ENCODE measurements at places on chromosomes 11 and 22.

GRCh38 chr11:62902932-62903331 is 18.2 kb downstream of the CHRM1 start:
- no peak for DNase-seq

- no peak for DNase-seq
Measured at GRCh38 chr11:14974515-14975251, 2.5 kb upstream of the CALCA start.

DNA sequence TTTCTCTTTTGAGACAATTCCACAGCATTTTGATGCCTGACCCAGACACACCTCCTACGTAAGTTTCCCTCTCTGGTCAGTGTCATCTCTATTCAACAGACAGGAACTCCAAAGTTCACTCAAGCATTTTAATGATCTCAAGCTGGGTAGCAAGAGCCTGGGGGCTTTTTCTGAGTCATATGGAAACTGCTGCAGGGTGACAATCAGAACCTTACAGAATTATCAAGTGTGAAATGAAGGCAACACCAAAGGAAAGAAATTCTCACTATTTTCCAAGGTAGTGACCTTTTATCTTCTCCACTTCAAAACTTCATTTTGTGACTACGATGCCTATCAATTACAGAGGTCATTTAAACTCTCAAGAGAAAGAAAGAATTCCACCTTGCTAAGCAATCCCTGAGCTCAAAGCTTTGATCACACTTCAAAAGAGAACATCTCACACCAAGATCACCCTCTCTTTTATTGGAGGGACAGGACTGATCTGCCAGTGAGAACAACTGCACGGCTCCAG is 229.0 kb upstream of the ZC3H12C start:
- no peak for DNase-seq

- no peak for DNase-seq
Measured at GRCh38 chr22:20424932-20425565, 12.6 kb downstream of the SCARF2 start.

DNA sequence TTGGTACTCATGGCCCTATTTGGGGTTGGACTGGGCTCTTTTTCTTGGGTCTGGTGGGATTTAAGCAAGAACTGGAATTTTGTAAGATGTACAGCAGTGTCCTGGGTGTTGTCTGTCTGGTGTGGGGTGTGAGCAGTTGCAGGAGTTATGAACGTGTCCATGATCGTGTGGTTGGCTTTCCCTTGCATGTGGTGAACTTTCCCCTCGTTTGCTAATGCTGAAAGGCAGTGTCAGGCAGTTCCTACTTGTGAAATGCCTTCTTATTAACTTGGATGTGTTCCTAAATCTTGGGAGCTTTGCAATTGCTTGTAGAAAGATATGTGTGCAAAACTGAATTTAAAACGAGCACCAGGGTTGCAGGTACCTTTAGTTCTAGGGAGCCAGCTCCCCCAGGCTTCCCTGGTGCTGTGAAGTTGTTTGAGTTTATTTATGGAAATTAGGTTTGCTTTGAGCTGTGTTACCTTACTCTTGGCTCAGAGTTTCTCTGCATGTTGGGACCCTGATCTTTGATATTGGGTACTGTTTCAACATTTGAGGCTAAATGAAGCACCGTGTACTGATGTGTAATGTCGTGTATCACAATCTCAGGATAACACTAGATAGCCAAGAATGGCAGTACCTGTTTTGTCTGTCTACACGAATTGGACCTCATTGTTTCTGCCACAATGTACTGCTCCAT is 35.8 kb upstream of the HSD17B12 start:
- no peak for DNase-seq

DNA sequence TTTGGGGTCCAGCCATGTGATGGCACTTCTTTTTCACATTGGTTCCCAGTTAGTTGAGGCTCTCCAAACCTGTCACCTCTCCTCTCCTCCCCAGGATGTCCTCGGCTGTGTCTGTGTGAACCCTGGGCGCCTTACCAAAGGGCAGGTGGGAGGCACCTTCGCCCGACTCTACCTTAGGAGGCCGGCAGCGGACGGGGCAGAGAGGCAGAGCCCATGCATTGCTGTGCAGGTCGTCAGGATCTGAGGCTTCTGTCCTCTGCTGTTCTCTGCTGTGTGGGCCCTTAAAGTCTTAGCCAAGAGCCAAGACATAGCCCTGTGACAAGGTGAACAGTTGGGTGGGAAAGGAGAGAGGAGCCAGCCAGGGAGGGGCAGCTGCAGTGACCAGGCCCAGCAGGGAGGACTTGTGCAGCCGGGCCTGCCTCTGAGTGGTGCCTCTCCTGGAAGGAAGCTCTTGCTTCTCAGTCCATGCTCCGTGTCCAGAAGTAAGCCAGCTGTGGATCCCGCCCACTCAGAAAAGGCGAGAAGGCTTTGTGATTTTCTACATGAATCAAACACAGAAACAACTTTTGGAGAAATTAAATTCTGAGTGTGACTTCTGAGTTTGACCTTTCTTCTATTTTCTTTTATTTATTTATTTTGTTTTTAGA is 17.5 kb upstream of the CDC42EP2 start:
- no peak for DNase-seq

DNA sequence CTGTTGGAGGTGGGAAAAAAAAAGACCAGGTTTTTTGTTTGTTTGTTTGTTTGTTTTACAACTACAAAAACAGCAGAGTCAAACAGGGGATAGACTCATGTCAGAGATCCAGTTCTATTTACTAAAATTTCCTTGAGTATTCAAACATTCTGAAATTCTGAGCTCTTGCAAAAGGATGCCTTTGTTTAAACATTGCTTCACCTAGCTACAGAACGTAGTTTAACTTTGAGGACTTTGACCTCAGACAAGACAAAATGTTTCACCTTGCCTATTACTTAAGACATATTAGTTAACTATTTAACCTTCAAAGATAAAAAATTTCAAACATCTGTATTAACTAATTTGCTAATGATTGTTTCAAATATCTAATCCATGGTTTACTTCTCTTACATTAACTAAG is 36.1 kb upstream of the GLYATL2 start:
- DNase-seq, result no peak

DNA sequence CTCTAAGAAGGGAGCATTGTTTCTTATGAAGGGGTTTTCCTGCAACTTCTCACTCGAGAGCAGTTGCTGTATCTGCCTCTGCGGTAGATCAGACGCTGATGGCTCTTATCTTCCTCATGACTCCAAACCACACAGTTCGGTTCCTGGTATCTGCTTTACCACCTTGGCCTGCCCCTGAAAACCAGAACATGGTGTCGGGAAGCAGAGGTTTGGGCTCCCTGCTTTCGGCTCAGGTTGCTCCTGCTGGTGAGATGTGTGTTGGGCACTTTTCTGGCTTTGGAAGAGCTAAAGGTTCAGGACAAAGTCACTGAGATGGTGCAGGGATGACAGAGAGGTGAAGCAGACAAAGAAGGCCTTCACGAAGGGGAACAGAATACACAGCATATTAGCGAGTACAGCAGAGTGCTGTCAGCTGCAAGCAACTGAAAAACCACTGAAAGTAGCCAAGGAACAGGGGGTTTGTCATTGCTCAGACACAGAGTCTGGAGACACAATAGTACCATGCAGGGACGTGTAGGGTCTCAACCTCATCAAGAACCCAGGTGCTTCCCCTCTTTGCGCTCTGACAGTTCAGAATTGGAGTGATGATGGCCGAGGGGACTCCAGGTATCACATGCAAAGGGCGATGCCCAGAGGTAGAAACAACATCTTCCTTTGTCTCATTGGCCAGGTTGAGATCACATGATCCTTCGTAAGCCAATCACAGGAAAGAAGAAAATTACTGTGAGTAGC is 11.9 kb upstream of the CSF2RB start:
- no peak for DNase-seq

DNA sequence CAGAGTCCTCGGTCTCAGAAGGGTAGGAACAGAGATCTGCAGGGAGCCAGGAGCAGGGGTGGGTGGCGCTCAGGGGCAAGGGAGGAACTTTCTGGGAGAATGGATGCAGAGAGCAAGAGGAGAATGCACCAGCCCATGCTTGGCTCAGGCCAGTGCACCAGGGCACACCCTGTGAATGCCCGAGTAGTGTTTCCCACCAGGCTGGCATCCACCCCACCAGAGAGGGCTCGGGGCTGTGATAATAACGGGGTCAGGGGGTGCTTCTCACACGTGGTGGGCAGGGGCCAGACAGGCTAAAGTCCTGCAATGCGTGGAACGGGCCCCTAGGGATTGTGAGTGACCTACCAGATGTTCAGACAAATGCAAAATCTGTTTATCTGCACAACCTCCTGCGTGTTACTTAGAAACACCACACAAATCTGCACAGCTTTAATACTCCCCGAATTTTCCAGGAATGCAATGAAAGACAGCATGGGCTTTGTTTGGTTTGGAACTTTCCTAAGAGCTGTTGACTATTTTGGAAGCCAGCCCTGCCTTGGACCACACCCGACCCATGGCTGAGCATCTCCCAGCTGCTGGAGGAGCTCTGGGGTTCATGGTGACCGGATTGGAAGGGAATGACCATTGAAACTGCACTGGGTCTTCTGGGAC is 368.3 kb downstream of the SHANK2 start:
- DNase-seq, result no peak

DNA sequence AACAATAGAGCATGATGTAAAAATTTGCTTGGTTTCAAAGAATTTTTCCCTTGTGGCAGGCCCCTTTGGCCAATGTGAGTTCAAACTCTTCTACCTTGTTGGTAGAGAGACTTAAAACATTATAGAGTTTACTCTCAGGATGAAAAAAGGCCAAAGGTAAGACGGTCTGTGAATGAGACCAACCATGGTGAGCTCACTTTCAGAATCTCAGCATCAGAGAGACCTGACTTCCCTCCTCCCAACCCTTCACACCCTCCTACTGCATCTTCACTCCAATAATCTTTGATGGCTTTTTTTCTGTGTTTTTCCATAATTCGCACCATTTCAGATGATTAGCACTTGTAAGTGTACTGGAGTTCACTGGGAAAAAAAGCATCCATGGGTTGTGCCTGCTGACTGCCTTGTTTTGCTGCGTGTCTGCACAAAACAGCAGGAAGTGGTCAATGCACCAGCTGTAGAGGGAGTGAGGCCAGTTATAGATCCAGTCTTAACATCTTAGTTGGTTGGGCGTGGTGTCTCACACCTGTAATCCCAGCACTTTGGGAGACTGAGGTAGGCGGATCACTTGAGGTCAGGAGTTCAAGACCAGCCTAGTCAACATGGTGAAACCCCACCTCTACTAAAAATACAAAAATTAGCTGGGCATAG is 64.1 kb downstream of the SLC1A2 start:
- no peak for DNase-seq

DNA sequence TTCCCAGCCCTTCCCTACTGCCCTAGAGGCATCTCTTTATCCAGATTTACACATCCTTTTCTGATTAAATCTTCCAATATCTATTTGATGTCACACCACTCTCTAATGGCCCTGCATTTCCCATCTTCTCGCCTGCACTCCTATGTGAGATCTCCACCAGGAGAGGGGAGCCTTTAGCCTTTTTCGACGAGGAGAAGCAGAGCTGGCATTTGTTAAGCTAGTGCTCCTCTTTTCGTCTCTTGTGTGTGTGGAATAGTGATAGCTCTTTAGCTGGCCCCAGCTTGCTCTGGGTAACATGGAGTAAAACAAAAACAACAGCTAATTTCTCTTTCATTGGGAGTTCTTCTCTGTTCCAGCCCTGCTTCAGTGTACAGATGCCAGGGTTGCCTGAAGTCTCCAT is 536.5 kb downstream of the NTM start:
- no peak for DNase-seq

GRCh38 chr22:26360169-26360885 is 68.7 kb upstream of the ASPHD2 start:
- peak; percentile 44 for DNase-seq

DNA sequence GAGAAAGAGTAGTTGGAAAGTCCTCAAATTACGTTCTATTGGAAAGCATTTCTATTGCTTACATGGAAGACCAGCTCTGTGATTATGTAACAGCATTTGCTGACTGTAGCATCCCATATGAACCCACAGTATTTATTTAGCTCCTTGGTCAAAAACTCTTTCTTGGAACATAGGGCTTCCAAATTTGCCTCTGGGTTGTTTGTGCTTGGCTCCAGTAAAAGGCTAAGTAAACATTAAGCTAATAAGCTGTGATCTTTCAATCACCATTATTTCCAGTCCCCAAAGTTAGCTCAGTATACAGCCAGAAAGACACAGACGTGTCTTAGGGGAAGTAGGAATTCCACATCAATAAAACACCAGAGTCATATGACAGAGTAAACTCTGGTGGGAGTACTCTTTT is 668.8 kb downstream of the DLG2 start:
- DNase-seq, result no peak

- DNase-seq, result peak; percentile 60
Measured at GRCh38 chr22:39287076-39287725, 32.2 kb downstream of the RPL3 start.

GRCh38 chr22:44574057-44574639 is 76.1 kb upstream of the RTL6 start:
- DNase-seq, result no peak

GRCh38 chr11:101583251-101584128 is at the start of gene TRPC6:
TSS of gene TRPC6 (minus strand) at chr11:101584007. CDS start at chr11:101583503, 504 bp downstream.
- DNase-seq, result no peak

DNA sequence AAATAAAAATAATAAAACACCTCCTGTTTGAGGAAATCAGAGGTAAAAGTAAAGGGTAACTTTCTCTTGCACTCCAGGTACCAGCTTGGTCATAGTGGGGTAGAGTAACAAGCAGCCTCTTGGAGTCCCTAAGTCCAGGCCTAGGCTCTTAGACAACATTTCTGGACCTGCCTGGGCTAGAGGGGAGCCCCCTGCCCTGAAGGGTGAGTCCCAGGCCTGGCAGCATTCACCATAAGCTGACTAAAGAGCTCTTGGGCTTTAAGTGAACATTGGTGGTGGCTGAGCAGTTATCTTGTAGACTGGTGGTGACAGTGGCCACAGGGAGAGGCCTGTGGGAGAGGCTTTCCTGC is 18.6 kb upstream of the OR56A3 start:
- DNase-seq, result no peak

DNA sequence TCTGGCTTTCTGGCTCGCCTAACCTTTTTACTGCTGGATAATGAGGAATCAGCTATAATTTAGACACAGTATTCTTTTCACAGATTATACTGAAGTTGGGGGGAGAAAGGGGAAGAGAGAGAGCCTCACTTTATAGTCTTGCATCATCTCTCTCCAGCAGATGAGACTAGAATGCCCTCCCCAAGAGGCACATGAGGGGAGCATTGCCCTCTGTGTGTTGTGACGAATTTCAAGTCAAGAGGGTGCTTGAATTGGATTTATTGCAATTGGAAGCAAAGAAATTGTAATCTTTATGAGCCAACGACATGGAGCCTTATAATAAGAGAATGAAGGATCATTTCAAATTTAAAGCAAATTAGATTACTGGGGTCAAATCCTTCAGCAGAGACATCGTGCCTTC is 17.6 kb upstream of the CADM1 start:
- DNase-seq, result no peak

DNA sequence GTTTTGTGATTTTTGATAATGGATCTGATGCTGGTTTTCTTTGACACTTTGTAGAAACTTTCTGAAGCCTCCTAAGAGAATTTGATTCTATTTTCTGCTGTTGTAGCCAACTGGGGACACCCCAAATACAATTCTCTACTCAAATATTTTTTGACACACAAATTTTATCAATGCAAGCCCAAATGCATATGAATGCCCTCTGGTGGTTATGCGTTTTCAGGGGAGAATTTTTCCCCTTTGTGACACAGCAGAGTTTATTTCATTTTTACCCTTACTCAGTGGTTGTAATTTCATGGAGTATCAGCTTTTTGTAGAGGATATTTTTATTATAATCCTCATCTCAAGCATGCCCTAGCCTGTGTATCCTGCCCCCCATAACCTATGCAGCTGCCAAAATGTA is 44.7 kb upstream of the MTMR2 start:
- DNase-seq, result no peak
